ENCODE measurements at places on chromosomes 13 and 19. TPM values are rescaled to one million over a fixed set of nuclear protein-coding genes. Genes with fewer than 3 reads are reported as not detected.

Gene AMH
- total RNA-seq: 11.2 TPM

- peaks cover 21% of the 10 kb centered on the region for H3K27me3 ChIP-seq
- peaks cover 19% of the 10 kb centered on the region for H3K4me1 ChIP-seq
- H3K27ac ChIP-seq: no peak overlapping the region
- DNase-seq: no peak
- no peak overlapping the region for H3K4me3 ChIP-seq
These were observed 1.7 kb downstream of the SCGB2B2 start for GRCh38 chr19:34675250-34675649.

GRCh38 chr13:99374994-99375737, 68.0 kb upstream of the GPR183 start:
- no peak for DNase-seq
- H3K27ac ChIP-seq: peak overlapping the region; percentile 19
- peaks cover 18% of the 10 kb centered on the region for H3K36me3 ChIP-seq
- peaks cover 21% of the 10 kb centered on the region for H3K4me1 ChIP-seq
- no peaks in the 10 kb centered on the region for H3K27me3 ChIP-seq

DNA sequence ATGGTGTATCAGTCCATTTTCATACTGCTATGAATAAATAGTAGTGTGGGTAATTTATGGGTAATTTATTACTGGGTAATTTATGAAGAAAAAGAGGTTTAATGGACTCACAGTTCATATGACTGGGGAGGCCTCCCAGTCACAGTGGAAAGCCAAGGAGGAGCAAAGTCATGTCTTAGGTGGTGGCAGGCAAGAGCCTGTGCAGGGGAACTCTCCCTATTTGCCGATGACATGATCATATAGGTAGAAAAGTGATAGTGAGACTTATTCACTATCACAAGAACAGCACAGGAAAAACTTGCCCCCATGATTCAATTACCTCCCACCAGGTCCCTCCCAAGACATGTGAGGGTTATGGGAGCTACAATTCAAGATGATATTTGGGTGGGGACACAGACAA, 1137.7 kb downstream of the UQCRFS1 start:
- no peaks in the 10 kb centered on the region for H3K27me3 ChIP-seq
- no peaks in the 10 kb centered on the region for H3K4me1 ChIP-seq
- no peaks in the 10 kb centered on the region for H3K36me3 ChIP-seq
- no peak overlapping the region for H3K4me3 ChIP-seq

DNA sequence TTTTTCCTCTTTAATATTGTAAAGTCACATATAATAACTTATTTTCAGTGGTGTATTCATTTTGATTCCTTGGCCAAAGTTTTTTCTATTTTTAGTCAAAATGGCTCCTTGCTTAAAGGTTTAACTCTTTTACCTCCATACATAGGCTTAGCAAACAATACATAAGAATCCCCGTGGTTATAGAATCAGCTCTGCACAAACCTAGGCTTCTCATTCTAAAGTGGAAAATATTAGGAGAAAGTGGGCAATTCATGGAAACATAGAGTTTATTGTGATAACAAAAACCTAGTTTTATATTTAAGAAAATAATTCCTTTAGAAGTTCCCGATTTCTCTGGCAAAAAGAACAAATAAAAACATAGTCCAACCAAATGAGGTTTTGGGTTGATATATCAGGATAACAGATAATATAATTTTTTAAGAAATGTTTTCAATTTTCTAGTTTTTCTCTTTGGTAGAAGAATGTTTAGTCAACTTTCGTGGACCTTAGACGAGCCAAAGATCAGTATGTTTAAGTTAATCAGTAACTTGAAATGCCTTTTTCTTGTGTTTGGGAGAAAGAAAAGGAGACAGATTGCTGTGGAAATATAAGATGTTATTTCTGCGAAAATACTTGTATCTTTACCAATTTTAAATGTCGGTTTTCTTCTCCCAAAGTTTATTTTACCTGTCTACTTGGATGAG, 93.4 kb upstream of the KLF12 start:
- no peak overlapping the region for H3K27ac ChIP-seq
- no peaks in the 10 kb centered on the region for H3K4me1 ChIP-seq
- no peak for DNase-seq
- no peaks in the 10 kb centered on the region for H3K36me3 ChIP-seq
- H3K27me3 ChIP-seq: no peaks in the 10 kb centered on the region

DNA sequence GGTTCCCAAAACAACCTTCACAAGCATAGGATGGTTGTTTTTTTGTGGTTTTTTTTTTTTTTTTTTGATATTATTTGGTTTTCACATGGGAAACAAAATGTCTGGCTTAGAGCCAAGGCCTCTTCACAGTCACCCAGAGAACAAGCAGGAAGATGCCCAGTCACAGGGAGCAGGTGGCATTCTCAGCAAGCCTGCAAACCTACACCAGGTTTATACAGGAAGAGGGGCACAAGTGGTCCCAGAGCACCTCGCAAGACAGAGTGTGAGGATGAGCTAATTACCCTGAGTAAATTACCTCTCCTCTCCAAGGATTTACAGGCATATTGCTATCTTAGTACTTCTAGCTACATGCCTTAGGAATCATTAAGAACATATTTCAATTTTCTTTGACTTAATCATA, 1375.6 kb downstream of the EFNB2 start:
- DNase-seq: no peak
- H3K27me3 ChIP-seq: no peaks in the 10 kb centered on the region
- no peaks in the 10 kb centered on the region for H3K36me3 ChIP-seq
- H3K4me3 ChIP-seq: no peak overlapping the region
